ENCODE measurements at places on chromosomes 4 and X. TPM values are rescaled to one million over a fixed set of nuclear protein-coding genes. Genes with fewer than 3 reads are reported as not detected.
A peak's percentile ranks its signal among the peaks of the same experiment; 100 is the strongest.

- peaks cover 4% of the 10 kb centered on the region for H3K36me3 ChIP-seq
- DNase-seq = no peak
- H3K27ac ChIP-seq = no peak overlapping the region
- H3K4me1 ChIP-seq = peaks cover 66% of the 10 kb centered on the region
- no peak overlapping the region for H3K4me3 ChIP-seq
Measured at GRCh38 chr4:2587213-2587823, 50.9 kb downstream of the FAM193A start.

DNA sequence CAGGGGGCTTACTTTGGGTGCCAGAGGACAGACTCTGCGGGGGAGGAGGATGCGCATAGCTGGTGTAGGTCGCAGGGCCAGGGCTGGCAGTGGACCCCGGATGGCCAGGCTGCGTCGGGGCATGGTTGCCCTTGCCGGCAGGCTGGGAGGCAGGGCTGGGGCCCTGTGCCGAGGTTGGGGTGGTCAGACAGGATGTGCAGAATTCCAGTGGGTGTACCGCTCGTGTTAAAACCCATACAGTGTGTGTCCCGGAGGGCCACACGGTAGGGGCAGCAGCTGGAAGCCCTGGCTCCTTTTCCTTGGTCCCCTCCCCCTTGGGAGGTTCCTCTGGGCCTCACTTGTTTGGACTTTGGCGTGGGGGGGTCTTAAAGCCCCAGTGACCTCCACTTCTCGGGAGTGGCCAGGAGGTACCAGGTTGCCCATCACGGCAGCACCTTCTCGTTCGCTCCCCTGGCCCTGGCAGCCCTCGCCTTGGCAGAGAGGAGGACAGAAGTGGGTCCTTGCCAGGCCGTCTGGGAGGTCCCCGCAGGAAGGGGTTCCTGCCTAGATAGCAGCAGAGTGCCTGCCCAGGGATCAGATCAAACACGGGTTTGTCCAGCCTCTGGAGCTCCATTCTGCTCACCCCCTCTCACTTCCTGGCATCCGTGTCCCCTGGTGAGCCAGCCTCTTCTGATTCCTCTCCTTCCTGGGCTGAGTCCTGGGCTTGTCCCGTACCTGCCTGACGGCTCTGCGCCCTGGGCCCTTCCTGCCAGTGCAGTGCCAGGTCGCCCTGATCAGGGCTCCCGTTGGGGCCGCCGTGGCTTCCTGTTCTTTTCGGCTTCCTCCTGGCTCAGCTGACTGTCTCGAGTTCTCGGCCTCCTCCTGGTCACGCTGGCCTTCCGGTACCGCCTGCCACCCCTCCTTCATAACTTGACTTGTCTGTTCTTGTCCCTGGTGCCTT lies 56.7 kb upstream of the HGFAC start:
- DNase-seq = no peak
- no peak overlapping the region for H3K4me3 ChIP-seq
- peak overlapping the region; percentile 69 for H3K27ac ChIP-seq
- peaks cover 5% of the 10 kb centered on the region for H3K27me3 ChIP-seq

DNA sequence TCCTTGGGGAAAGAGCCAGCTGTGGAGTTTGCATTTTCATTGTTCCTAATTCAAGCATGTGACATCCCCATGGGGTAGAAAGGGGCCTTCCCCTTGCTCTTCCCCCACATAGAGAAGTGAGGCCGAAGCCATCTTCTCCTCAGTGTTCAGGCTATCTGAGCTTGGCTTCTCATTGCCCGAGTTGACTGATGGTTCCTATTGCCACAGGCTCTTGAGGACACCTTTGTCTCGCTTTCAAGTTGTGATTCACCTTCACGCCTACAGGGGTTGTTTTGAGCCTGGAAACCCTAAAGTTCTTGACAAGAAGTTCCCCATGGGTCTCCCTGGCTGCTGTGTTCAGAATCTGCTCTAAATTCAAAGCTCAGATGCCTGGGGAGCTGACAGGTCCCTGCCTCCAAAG lies 25.0 kb downstream of the CCNQ start:
- H3K27me3 ChIP-seq = no peaks in the 10 kb centered on the region
- no peak for DNase-seq
- no peak overlapping the region for H3K4me3 ChIP-seq
- peaks cover 8% of the 10 kb centered on the region for H3K4me1 ChIP-seq
- no peaks in the 10 kb centered on the region for H3K36me3 ChIP-seq

DNA sequence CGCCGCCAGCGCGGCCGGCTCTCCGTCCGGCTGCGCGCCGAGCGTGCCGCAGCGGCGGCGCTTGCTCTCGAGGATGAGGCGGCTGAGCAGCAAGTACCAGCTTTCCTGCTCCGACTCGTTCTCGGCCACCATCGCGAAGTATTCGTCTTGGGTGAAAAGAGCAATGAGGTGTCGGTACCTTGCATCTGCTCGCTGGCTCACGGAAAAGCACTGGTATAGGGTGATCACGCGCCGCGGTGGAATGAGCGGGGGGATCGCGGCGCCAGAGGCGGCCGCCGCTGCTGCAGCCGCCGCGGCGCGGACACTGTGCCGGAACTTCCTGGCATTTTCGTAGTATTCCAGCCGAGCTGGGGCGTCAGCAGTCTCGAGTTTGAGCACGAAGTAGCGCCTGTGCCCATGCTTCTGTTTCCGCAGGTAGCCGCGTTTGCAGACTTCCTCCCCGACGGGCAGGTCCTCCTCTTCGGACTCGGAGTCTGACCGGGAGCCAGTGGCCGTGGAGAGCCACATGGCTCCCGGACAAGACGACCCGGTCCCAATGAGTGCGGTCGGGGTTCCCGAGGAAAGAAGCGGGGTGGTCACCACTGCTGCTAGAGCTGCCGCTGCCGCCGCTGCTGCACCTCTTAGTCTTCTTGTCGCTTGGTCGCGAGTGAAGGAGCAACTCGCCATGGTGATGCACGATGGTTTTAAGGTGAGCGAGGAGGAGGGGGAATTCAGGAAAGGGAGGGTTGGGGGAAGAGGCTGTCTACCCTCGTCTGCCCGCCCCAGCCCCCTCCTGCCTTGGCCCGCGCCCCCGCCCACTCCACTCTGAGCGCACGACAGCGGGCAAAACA lies 469 bp downstream of the IRS4 start:
- no peak overlapping the region for H3K27ac ChIP-seq
- DNase-seq = no peak

GRCh38 chr4:187380181-187380581 lies 615.4 kb upstream of the ZFP42 start:
- no peak for DNase-seq
- no peaks in the 10 kb centered on the region for H3K27me3 ChIP-seq
- no peaks in the 10 kb centered on the region for H3K4me1 ChIP-seq
- no peaks in the 10 kb centered on the region for H3K36me3 ChIP-seq
- H3K27ac ChIP-seq = no peak overlapping the region
- H3K4me3 ChIP-seq = no peak overlapping the region

DNA sequence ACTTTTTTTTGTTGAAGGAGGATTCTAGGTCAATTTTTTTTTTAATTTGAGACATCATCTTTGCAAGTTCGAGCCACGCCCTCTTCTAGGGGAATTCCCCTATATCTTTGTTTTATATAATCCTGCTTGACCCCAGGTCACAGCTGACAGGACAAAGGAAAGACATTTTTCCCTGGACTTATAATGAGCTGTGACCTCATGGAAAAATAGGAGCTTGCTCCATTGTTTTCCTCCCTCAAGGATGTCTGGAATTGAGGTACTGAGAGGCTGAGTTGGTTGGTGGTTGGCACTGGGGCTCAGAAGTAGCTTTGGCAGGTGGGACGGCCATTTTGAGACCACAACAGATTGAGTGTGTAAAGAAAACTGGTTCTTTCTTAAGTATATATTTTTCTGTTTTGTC lies 49.0 kb downstream of the GBA3 start:
- H3K4me1 ChIP-seq = no peaks in the 10 kb centered on the region
- no peak overlapping the region for H3K4me3 ChIP-seq
- DNase-seq = no peak
- no peak overlapping the region for H3K27ac ChIP-seq
- no peaks in the 10 kb centered on the region for H3K27me3 ChIP-seq

- H3K4me1 ChIP-seq = no peaks in the 10 kb centered on the region
- H3K36me3 ChIP-seq = no peaks in the 10 kb centered on the region
- no peak for DNase-seq
- H3K4me3 ChIP-seq = no peak overlapping the region
- H3K27me3 ChIP-seq = no peaks in the 10 kb centered on the region
Measured at GRCh38 chr4:182222766-182223165, 20.4 kb upstream of the TENM3 start.

- no peaks in the 10 kb centered on the region for H3K36me3 ChIP-seq
- H3K4me3 ChIP-seq = no peak overlapping the region
- H3K4me1 ChIP-seq = peaks cover 11% of the 10 kb centered on the region
- H3K27ac ChIP-seq = no peak overlapping the region
- DNase-seq = no peak
- no peaks in the 10 kb centered on the region for H3K27me3 ChIP-seq
Measured at GRCh38 chr4:169220447-169220846, 50.3 kb downstream of the SH3RF1 start.

Gene LEF1
- 1.6 TPM for total RNA-seq

Gene EIF2S3
- 281 TPM for total RNA-seq
